Tibial artery (tissue), 4 donors: ENCODE measurements at places on chromosomes 2 and 18.

DNA sequence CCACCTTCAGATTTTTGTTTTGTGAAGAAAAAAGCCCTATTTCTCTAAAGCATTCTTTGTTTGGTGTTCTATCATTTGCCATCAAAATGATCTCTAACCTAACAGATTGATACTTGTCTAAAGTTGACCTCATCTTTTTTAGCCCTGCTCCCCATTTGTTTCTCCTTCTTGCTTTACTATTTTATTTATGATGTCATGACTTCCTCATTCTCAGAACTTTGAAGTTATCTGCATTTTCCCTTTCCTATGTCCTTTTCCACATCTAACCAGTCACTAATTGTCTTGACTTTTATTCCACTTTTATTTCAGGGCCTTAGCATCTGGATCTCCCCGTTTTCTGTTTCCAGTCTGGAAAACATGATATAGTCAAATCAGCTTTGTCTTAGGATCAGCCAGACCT lies 8.3 kb downstream of the RAPGEF4 start:
- DNase-seq, result no peak

- no peak for DNase-seq
Measured at GRCh38 chr2:28150236-28150915, 242.3 kb upstream of the FOSL2 start.

DNA sequence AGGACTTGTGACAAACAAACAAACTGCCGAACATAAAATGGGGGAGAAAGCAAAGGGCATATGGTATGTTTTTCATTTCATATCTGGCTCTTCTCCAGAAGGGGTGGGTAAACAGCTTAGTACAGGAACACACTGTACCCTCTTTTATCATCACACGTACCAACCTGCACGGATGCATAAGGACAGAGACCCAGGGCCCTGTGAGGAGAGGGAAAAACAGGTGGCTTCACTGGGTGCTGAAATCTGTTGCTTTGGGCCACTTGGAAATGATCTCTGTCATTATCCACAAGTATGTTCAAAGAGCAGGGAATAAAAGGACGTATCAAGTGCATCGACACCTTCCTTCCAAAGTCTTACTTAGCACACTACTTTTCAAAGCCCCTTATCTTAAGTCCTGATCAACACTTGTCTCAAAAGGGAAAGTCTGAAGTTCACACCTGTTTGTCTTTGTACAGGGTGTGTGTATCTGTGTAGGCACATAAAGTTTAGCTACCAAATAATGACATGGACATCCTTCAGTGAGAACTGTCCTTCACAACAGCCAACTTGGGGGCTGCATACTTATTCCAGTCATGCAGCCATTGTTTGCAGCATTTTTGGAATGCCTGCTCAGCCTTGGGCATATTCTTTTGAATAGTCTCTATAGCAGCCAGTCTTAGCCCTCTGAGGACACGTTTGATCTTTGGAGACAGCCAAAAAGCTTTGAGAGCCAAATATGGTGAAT lies 60.6 kb downstream of the IRS1 start:
- no peak for DNase-seq

GRCh38 chr2:35365859-35366258 lies 989.7 kb upstream of the CRIM1 start:
- DNase-seq, result no peak

GRCh38 chr2:9206991-9207640 lies 504 bp downstream of the ASAP2 start:
- DNase-seq, result peak; percentile 41

DNA sequence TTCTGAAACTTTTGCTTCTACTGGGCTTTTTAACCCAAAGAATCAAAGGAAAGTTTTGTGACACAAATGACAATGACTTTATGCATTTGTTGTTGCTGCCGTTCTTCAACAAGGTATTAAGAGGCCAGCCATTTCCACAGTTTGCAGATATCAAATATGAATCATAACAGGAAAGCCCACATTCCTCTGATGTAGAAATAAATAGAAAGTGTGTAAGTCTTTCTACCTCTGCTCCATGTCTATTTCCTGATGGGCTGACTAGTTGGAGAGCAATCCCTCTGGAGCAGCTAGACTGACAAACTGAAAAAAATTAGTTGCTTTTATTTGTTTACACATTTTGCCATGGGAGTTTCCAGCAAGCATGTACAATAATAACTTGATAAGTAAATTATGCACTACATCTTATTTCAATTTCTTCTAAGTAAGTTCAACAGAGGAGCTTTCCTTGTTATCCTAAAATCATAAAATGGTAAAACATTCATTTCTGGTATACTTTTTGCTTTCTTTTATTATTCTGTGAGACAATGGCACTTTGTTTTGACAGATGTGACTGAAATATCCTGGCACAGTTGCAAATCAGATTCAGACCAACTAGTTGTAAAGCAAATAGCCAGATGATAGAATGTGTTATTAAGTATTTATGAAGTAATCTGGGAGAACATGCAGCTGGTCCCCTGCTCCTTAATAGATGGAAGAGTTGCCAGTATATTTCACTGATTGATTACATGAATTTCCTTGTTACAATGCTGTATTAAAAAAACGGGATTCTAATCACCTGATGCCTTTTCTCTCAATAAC lies 266.7 kb downstream of the METTL4 start:
- DNase-seq, result no peak

DNA sequence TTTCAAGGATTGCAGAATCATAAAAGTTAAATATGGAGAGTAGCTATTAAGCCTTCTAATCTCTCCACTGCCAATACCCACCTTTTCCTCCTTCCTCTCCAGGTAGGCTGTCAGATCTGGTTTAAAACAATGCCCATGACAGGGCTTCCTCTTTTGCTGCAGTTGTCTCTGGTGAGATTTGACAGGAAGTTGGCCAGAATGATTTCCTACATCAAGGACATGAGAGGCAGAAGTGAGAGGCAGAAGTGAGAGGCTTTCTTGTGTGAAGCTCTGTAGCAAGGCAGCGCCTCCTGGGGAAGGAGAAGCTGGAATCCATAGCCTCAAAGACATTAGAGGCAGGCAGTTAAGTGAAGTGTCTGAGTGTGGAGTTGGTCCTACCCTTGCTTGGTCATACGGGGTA lies 385.7 kb downstream of the HRH4 start:
- DNase-seq, result no peak

DNA sequence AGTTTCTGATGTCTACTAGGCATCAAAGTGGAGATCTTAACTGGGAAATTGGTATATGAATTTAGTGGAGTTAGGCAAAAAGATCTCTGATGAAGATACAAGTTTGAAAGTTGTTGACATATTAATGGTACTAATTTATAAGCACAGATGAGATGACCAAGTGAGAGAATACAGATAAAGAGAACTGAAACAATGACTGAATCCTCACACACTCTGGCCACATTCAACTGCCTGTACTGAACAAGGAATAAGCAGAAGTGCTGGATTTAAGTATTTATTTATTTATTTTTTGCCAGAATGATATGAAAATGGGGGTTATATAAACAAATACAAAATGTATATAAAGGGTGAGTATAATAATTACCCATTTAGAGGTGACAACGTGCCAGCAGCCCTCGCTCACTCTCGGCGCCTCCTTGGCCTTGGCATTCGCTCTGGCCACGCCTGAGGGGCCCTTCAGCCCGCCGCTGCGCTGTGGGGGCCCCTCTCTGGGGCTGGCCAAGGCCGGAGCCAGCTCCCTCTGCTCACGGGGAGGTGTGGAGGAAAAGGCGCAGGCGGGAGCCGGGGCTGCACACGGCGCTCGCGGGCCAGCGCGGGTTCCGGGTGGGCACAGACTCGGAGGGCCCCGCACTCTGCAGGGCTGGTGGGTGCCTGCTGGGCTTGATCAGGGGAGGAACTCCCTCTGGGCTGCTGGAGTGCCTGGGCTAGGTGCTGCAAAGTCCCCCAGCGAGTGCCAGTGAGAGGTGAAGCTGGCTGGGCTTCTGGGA lies 1363.9 kb upstream of the CRIM1 start:
- no peak for DNase-seq

GRCh38 chr2:96315400-96316071 lies 9.6 kb upstream of the ITPRIPL1 start:
- DNase-seq, result peak; percentile 38

DNA sequence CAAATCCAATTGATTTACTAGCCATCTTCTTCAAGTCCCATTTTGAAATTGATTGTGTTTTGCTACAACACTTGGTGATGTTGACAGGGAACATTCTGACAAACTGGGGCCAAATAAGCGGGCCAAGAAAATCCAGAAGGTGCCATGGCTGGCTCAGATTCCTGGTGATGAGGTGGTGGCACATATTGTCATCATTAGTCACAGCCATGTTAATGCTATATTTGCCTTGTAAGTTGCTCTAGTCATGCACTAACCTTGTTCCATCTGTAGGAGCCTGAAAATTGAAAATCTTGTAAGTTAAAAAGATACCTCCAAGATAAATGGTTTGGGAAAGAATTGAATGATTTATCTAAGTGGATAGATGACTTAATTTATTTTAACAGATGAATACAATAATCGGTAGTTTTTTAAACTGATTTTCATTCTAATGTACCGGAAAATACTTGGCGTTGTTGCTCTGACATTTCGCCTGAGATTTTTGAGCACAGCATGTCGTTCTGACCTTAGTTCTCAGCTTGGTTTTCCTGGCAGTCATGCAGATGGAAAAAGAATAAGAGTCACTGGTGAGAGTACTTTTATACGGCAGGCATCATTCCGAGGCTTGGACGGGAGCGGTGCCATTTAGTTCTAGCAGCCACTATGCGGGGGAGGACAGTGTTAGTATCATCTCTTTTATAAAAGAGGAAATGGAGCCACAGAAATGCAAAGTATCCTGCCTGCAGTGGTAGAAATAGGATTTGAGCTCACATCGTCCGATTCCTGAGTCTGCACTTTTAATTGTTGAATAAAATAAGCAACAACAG lies 133.9 kb downstream of the ZNF532 start:
- DNase-seq, result peak; percentile 87

- DNase-seq, result no peak
Measured at GRCh38 chr18:12748671-12749070, 45.8 kb downstream of the PSMG2 start.
